CD4-positive, alpha-beta T cell treated with Interleukin-6 at 100 ng/mL for 8 hours (primary cell): ENCODE measurements at places on chromosomes 1 and 21.

- no peak for DNase-seq
Measured at GRCh38 chr1:35808450-35809113, 766 bp downstream of the AGO4 start.

- no peak for DNase-seq
Measured at GRCh38 chr1:175129644-175129996, 62.0 kb downstream of the TNN start.

GRCh38 chr1:229879746-229880145 is 187.3 kb upstream of the GALNT2 start:
- no peak for DNase-seq

DNA sequence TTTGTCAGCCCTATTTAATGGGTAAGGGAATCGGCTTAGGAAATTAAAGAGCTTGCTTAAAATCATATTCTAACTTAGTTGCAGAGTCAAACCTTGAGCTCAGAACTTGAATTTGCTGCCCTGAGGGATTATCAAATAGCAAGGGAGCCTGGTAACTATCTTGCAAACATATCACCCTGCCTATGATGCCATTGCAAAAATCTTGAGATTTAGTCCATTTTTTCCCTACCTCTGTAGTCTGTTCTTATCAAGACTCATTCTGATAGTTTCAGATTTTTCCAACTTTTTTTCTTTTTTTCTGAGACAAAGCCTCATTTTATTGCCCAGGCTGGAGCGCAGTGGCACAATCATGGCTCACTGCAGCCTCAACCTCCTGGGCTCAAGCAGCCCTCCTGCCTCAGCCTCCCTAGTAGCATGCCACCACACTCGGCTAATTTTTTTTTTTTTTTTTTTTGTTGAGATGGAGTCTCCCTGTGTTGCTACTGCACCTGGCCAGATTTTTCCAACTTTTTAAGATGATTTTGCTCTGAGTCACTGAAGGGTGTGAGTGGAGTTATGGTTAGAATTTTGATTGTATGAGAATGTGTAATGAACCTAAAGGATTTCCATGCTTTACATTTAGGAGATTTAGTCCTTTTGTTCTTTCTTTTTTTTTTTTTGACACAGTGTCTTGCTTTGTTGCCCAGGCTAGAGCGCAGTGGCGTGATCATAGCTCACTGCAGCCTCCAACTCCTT is 12.2 kb downstream of the SARS1 start:
- no peak for DNase-seq

DNA sequence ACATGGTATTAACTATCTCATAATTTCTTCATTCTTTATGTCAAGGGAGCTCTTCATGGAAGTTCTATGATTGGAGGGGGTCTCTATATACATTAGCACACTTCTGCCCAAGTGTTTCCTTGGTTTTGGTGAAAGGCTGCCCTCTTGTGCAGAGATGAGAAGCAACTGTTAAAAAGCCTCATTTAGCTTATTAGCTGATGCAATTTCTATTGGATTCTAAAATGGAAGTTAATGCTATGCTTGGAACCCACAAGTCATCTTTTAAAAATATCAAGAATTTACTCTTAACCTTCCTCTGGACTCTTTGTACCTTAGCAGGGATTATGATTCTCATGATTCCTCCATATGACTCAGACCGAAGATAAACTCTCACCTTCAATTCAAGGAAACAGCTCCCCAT is 328.9 kb downstream of the PTBP2 start:
- DNase-seq = no peak

GRCh38 chr1:88655140-88655539 is 28.9 kb upstream of the PKN2 start:
- DNase-seq = no peak

- no peak for DNase-seq
Measured at GRCh38 chr1:208895181-208895580, 651.0 kb upstream of the PLXNA2 start.

GRCh38 chr1:222751255-222751654 is 14.3 kb downstream of the FAM177B start:
- DNase-seq = no peak

GRCh38 chr1:213041443-213041842 is 9.6 kb upstream of the RPS6KC1 start:
- no peak for DNase-seq

- no peak for DNase-seq
Measured at GRCh38 chr1:169027607-169028320, 78.7 kb upstream of the ATP1B1 start.

DNA sequence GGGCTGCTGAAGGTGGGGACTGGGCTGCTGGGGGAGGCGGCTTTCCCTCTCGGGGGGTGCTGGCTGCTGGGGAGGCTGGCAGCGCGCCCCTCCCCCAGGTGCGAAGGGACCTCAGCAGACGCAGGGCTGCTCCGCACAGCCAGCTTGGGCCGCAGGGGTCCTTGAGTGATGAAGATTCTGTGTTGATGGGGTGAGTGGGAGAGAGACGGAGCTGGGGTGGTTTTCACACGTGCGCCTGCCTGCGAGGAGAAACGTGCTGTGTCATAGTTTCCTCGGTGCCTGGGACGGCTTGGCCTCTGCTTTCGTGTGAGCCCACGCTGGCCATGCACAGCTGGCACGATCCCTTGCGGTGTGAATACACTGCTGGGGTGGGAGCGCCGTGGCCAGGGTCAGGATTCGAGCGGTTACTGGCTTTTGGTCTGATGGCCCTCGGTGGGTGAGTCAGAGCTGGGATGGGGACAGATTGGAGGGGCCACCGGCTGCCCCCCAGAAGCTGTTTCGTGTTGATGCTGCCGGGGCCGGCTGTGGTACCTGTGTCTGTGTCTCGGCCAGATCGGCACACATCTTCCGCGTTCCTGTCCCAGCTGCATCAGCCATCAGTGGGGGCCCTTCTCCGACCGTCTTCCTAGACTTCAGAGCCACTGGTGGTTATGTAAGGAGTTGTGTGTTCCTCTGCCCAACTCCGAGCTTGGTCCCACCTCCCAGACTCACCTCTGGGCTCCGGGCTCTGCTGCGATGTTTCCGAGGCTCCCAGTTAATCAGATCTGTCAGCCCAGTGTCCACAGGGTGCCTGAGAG is 24.9 kb downstream of the PRKCZ start:
- no peak for DNase-seq

GRCh38 chr21:14829685-14830084 is 235.1 kb downstream of the NRIP1 start:
- no peak for DNase-seq

- no peak for DNase-seq
Measured at GRCh38 chr1:13826009-13826408, 126.0 kb downstream of the PRDM2 start.

- no peak for DNase-seq
Measured at GRCh38 chr1:229991724-229992333, 75.2 kb upstream of the GALNT2 start.

DNA sequence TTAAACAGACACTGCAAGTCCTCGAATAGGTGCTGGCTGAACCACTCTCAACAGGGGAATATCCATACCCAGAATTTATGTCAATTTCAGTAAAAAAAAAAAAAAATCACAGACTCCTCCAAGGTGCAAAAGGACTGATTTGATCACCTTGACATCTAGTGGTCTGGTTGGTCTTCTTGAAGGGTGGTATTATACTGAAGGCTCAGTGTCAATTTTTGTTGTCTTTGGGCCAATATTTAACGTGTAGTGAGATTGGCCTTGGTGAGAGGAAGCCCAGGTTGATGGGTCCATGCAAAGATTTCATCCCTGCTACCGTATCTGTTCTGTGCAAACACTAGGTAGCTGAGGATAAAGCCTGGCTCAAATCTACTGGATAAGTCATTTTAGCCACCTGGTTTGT is 4.0 kb upstream of the GBP5 start:
- no peak for DNase-seq

DNA sequence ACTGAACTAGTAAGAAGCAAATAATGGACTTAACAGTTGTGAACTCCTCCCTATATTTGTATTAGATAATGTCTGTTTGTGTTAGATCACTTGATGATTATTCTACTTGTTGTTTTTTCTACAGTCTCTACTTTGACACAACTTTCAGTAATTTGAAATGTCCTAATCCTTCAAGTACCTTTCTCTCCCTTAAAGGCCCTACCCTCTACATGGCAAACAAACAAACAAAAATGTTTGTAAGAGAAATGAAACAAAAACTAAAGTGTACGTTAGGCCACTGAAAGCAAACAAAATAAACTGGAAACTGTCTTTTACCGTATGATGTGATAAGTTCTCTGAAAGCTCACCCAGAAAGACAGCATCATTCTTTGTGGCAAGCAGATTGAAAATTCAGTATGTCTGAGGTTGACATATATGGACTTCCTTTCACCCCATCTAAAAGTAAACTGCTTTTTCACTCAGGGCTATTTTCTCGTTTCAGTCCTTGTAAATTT is 255.9 kb upstream of the SNX7 start:
- no peak for DNase-seq

- peak; percentile 97 for DNase-seq
Measured at GRCh38 chr1:6579374-6580118, at the start of gene ZBTB48. TSS of gene ZBTB48 (plus strand) at chr1:6579994. CDS start at chr1:6580610, 616 bp downstream.

DNA sequence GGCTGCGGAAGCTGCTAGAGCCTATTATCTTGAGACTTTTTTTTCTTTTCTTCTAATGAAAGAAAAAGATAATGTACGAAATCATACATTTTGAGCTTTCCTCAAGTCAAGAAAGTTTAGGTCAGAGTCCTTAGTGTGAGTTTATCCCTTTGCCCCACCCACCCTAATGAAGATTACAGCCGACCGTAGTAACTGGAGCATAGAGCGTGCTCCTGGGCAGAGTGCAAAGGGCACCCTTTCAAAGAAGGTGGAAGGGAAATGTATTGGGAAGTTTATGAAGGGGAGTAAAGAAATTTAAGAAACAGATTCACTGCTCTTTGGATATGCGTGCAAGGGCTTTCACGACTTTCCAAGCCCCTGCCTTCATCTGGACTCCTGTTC is 17.2 kb downstream of the GNG12 start:
- no peak for DNase-seq

DNA sequence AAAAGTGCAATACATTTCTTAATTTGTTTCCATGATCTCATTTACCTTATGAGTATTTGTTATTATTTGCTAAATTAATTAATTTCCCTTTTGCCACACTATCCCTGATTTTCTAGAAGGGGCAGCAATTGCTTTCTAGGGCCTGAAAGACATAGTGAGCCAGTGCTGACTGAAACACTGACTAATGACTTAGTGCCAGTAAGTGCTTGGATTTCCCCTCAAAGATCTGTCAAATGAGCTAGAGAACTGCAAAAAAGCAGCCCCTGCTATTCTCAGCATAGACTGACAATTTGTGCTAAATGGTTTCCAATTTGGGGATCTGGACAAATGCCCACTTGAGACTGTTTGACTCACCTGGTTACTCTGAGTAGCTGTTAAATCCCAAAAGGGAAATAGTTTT is 35.6 kb upstream of the USH2A start:
- no peak for DNase-seq

DNA sequence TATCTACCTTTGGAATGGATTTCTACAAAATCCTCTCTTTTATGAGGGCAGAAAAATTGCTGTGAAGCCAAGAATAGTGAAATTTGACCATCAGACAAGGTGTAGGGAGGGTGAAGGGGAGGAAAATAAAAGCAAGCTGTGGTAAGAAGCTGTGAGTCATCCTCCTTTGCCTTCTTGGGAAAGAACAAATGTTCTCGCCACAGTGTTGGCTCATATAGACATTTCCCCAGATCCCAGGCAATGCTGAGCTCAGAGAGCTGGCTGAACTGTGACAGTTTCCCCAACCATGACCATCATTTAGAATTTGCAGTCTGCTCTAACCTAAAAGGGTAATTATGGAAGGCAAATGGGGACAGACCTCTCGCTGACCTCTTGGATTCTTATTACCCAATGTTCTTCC is 235.4 kb downstream of the PBX1 start:
- no peak for DNase-seq

GRCh38 chr1:103576065-103576464 is 4.7 kb downstream of the AMY2B start:
- DNase-seq = no peak

GRCh38 chr1:221897321-221897721 is 155.4 kb upstream of the DUSP10 start:
- no peak for DNase-seq

DNA sequence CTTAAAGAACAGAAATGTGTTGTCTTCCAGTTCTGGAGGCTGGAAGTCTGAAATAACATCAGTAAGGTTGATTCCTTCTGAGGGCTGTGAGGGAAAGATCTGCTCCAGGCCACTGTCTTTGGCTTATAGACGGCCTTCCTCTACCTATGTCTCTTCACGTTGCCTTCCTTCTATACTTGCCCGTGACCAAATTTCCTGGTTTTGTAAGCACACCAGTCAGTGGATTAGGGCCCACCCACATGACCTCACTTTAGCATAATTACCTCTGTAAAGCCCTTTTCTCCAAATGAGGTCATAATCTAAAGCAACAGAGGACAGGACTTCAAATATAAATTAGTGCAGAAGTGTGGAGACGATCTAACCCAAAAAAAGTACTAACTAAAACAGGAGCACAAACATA is 231.6 kb downstream of the NRIP1 start:
- no peak for DNase-seq

- DNase-seq = no peak
Measured at GRCh38 chr1:210558302-210558701, 229.6 kb downstream of the HHAT start.

DNA sequence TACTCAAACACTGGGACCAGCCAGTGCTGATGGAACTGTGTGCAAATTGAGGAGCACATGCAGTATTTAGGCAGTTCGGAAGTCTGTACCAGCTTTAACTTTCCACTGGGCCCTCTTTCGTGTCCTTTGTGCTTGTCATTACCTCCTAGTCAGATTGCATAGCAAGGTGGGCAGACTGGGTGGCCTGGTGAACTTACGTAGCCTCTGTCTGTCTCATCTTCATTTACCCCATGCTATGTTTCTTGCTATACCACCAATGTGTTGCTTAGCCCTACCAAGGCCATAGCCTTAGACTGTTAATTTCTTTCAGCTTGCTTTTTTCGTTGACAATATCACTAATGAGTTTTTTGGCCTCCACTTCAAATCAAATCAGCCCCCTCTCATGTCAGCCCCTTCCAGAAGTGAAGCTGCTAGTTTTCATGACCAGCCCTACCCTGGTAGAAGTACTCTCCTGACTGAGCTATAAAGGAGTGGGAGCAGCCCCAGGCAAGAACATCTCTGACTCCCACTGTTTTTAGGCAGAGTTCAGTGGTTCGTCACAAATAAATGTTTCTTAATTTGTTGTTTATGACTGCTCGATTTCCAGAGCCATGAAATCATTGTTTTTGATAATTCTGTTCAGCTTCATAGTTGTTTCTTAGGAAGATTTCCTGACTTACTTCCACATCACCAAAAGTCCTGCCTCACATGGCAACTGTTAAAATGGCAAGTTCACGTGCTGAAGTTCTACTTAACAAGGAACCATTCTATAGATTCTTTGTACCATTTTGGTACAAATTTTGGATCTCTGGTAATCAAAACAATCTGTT is 19.3 kb downstream of the PRKACB start:
- no peak for DNase-seq

DNA sequence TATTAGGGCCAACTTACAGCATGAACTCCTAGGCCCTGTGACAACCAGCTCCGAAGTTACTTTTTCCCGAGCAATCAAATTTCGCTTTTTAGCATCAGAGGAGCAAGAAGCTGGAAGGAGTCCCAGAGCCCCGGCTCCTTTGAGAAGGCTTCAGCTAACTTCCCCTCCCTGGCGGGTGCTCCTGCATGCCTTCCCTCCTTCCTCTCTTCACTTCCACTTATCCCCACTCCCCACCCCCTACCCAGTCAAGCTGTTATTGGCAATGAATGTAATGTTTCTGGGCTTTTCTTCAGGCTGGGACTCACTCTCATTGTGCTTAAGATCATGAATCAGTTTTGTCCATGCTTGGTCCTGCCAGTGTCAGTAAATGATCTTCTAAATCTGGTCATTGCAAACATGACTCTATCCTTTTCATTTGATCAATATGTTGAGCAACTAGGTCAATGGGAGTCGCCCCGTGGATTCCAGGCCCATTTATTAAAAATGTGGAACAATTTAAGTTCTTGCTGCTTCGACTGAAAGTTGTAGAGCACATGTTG is 94.5 kb upstream of the TSPAN2 start:
- DNase-seq = no peak
